ENCODE measurements at places on chromosomes 7 and 10. TPM values are rescaled to one million over a fixed set of nuclear protein-coding genes. Genes with fewer than 3 reads are reported as not detected.

TBC1D12 gene
- total RNA-seq: not detected

CRYGN gene
- total RNA-seq: not detected

ST8SIA6 gene
- not detected for total RNA-seq

DNA sequence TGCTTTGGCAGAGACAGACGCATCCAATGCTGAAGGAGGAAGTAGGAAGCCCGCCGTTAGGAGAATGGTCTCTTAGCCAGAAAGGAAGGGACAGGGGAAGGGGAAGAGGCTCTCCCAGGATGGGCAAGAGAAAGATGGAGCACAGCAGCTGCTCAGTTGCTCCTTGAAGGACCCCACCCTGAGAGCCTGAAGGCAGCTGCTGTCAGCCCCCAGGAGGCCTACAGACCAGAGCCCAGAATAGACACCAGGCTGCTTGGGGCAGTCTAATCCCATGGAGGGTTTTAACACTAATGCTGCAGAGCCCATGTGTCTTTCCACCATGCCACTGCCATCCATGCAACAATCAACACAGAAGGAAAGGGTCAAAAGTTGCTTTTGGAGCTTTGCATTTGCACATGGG lies 3.5 kb upstream of the C7orf33 start:
- H3K27ac ChIP-seq: no peak overlapping the region
- H3K36me3 ChIP-seq: no peaks in the 10 kb centered on the region
- H3K4me3 ChIP-seq: no peak overlapping the region
- H3K4me1 ChIP-seq: no peaks in the 10 kb centered on the region
- DNase-seq: no peak
- H3K27me3 ChIP-seq: no peaks in the 10 kb centered on the region

GRCh38 chr10:108443636-108444035 lies 1279.1 kb upstream of the SORCS1 start:
- no peaks in the 10 kb centered on the region for H3K36me3 ChIP-seq
- no peaks in the 10 kb centered on the region for H3K27me3 ChIP-seq
- H3K4me1 ChIP-seq: no peaks in the 10 kb centered on the region

GRCh38 chr7:2165610-2166594 lies 66.8 kb downstream of the MAD1L1 start:
- H3K4me3 ChIP-seq: no peak overlapping the region
- H3K27me3 ChIP-seq: no peaks in the 10 kb centered on the region
- peak; percentile 71 for DNase-seq
- H3K36me3 ChIP-seq: no peaks in the 10 kb centered on the region
- H3K27ac ChIP-seq: peak overlapping the region; percentile 52

- H3K4me3 ChIP-seq: no peak overlapping the region
- H3K27ac ChIP-seq: no peak overlapping the region
- H3K4me1 ChIP-seq: no peaks in the 10 kb centered on the region
- no peak for DNase-seq
- H3K36me3 ChIP-seq: no peaks in the 10 kb centered on the region
Observed at GRCh38 chr7:95470452-95470851, 15.3 kb upstream of the ASB4 start.
